ENCODE measurements at places on chromosomes 13 and 19.

GRCh38 chr13:110575322-110576069, 14.0 kb upstream of the RAB20 start:
- no peak for DNase-seq

DNA sequence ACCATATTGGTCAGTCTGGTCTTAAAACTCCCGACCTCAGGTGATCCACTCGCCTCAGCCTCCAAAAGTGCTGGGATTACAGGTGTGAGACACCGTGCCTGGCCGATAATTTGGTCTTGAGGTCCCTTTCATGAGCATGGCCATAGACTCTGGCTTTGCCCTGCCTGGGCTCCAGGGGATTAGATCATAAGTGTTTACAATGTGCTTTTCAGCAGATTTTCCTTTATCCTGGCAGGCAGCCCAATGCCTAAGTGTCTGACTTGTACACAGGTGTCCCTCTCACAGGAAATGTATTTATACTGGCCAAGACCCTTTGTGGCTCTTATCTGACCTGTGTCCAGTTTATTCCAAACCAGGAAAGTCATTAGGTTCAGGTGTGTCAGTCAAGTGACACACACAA, 15.9 kb downstream of the BCAM start:
- no peak for DNase-seq

DNA sequence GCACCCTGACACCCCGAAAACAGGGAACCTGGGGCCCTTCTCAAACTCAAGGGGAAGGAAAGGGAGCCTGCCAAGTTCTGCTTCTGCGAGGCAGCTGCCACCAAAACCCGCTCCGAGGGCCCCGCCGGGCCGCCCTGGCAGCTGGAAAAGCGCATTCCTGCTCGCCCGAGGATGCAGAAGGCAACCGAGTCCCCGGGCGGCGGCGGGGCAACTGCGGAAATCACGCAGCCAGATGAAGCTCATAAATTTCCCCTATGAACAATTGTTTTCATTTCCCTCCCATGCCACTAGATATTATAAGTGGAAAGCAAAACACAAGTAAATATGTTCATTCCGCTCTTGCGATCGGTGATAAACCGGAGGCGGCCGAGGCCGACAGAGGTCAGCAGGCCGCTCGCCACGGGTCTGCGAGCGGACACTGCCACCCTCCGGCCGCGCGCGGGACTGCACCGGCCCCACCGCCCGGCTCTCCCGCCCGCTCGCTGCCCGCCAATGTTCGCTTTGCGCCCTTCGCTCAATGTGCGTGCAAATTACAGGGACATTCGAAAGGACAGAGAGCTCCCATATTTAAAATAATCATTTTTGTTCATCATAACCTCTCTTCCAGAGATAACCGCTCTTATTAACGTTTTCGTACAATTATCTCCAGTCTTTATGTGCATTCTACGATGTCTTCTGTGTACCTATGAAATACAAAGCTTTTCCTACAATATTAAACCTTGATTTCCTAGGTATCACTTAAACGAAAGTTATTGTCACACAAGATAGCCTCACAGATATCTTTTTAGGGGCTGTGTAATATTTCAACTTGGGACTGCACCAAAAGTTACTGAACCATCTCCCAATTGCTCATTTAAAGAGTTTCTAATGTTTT, 120.8 kb upstream of the ZNF507 start:
- DNase-seq: peak; percentile 42

DNA sequence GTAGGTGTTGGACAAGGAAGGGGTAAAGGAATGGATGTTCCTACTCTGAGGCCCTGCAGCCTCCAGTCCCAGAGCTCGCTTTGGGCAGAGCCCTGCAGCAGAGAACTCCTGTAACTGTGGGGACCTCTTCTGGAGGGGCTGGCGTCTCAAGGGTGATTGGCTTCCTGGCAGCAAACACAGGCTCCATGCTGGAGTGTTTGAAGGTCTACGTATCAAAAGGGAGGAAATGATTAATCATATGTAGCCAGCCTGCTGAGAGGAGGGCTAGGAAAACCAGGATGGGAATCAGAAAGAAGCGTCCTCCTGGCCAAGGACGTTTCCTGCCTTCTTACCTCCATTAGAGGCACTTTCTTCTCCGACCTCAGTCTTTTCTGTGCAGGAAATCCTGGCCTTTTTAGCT, 208.5 kb downstream of the TSHZ3 start:
- DNase-seq: no peak

DNA sequence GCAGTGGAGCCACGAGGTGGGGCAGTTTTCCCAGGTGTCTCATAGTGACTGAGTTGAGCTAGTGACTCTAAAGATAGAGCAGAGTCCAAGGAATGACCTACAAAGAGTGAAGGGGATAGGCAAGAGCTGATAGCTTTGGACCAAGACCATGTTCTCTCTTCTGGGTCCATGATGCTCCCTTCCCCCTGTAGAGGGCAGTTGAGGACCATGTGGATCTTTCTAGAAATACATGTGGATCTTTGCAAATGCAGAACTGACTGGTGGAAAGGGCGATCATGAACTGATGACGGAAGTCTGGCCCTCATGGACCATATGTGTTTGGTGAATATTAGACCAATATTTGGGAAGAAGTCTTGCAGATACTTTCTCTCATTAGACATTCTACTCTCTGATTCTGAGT, 6.9 kb downstream of the PSG1 start:
- DNase-seq: no peak

All from stimulated activated CD8-positive, alpha-beta memory T cell treated with anti-CD3 and anti-CD28 coated beads, Interleukin-4, amount 100 ng/mL, for 24 hours (primary cell).